GM12878 (cell line): ENCODE measurements at places on chromosomes 6 and 20. TPM values are rescaled to one million over a fixed set of nuclear protein-coding genes. Genes with fewer than 3 reads are reported as not detected.

DNA sequence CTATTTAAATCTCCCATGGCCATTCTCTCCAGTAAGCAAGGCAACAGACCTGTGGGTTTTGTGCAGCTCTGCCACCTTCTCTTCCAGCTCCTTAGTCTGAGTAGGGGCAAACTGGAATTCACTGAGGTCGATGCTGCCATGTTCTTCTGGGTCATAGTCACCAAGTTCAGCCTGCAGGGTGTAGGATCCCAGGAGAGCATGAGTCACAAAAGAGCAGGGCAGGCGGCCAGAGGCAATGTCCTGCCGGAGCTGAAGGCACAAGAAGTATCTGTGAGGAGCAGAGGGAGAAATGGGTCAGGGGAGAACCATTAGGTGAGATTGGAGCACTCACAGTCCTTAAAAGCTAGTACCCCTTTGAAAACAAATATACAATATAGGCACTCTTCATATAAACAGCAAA, 73.7 kb downstream of the SMLR1 start:
- H3K36me3 ChIP-seq: peaks cover 6% of the 10 kb centered on the region; the same call in 1 of the 2 replicates
- no peaks in the 10 kb centered on the region for H3K27me3 ChIP-seq
- DNase-seq: no peak
- no peak overlapping the region for H3K4me3 ChIP-seq
- H3K27ac ChIP-seq: no peak overlapping the region

GRCh38 chr6:15265787-15266186, 19.9 kb downstream of the JARID2 start:
- peak overlapping the region; percentile 62 for H3K27ac ChIP-seq
- no peaks in the 10 kb centered on the region for H3K27me3 ChIP-seq
- H3K4me3 ChIP-seq: peak overlapping the region; percentile 26; the same call in 1 of the 2 replicates
- peaks cover 61% of the 10 kb centered on the region for H3K4me1 ChIP-seq
- H3K36me3 ChIP-seq: no peaks in the 10 kb centered on the region; the same call in 1 of the 2 replicates

GRCh38 chr6:8652710-8653109, 217.4 kb upstream of the SLC35B3 start:
- H3K27ac ChIP-seq: no peak overlapping the region
- H3K4me3 ChIP-seq: no peak overlapping the region
- H3K4me1 ChIP-seq: no peaks in the 10 kb centered on the region
- H3K36me3 ChIP-seq: no peaks in the 10 kb centered on the region
- no peak for DNase-seq
- H3K27me3 ChIP-seq: no peaks in the 10 kb centered on the region

DNA sequence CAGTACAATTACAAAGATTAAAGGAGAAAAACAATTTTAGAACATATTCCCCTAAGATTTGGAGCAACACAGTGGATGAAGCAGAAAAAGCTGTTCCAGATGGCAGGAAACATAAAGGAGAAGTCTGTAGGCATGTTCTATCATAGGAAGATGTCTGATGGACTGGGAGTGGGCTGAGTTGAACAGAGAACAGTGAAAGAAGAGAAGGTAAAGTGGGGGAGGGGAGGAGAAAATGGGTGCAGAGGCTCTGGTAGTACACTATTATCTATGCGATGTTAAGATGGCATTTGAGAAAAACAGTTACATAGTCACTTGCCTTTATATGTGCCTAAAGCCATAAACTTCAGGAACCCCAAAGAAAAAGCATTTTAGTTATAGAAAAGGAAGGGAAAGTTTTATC, 4.2 kb upstream of the PHIP start:
- no peaks in the 10 kb centered on the region for H3K36me3 ChIP-seq
- no peak overlapping the region for H3K27ac ChIP-seq
- no peak for DNase-seq
- no peaks in the 10 kb centered on the region for H3K27me3 ChIP-seq
- H3K4me3 ChIP-seq: no peak overlapping the region

DNA sequence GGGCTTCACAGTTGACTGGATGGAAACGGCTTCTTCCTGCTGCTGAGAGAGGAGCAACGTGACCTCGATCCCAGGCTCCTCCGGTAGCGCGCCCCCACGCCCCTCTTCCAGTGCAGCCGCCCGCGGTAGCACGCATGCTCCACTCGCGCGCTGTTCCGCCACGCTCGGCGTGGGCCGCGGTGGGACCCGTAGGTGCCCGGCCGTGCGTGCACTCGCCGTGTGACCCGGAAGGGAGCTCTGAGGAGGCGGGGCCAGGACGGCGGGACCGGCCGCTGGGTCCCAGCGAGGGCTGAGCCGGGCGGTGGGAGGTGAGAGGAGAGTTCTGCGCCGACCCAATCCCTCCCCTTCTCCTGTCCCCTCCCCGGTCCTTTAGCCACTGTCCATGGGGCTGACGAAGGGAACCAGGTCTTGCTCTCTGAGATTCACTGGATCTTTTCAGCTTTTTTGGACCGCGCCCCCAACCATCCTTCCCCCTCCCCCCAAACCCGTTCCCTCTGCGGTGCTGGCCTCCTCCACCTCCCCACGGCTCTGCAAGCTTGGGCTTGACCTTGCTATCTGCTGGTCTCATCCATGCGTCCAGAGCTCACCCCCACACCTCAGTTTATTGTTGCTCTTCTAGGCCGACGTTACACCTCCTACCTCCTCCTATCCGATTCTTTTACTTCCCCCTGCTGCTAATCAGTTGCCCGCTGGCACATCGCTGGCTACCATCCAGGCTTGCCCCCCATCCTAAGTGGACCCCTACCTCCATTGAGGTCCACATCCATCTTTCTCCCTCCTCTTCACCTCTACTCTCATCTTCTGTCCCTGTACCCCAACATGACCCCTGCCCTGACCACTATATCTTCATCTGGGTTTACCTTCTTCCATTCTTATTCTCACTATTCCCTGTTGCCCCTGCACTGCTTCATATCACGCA, at the start of gene CUL9:
Gene CUL9 (plus strand): TSS at position 255 of the 919 bp plus-strand sequence. CDS start 2,115 bp downstream, outside the sequence.
- peak within 1 kb of the TSS; percentile 69 for H3K4me3 ChIP-seq
- peaks cover 13% of the 10 kb centered on the region for H3K4me1 ChIP-seq
- peaks cover 20% of the 10 kb centered on the region for H3K36me3 ChIP-seq
- H3K27me3 ChIP-seq: no peaks in the 10 kb centered on the region

GRCh38 chr6:168782187-168782751, 341.3 kb downstream of the SMOC2 start:
- H3K36me3 ChIP-seq: no peaks in the 10 kb centered on the region
- H3K27me3 ChIP-seq: no peaks in the 10 kb centered on the region
- no peak overlapping the region for H3K27ac ChIP-seq
- H3K4me1 ChIP-seq: no peaks in the 10 kb centered on the region

DNA sequence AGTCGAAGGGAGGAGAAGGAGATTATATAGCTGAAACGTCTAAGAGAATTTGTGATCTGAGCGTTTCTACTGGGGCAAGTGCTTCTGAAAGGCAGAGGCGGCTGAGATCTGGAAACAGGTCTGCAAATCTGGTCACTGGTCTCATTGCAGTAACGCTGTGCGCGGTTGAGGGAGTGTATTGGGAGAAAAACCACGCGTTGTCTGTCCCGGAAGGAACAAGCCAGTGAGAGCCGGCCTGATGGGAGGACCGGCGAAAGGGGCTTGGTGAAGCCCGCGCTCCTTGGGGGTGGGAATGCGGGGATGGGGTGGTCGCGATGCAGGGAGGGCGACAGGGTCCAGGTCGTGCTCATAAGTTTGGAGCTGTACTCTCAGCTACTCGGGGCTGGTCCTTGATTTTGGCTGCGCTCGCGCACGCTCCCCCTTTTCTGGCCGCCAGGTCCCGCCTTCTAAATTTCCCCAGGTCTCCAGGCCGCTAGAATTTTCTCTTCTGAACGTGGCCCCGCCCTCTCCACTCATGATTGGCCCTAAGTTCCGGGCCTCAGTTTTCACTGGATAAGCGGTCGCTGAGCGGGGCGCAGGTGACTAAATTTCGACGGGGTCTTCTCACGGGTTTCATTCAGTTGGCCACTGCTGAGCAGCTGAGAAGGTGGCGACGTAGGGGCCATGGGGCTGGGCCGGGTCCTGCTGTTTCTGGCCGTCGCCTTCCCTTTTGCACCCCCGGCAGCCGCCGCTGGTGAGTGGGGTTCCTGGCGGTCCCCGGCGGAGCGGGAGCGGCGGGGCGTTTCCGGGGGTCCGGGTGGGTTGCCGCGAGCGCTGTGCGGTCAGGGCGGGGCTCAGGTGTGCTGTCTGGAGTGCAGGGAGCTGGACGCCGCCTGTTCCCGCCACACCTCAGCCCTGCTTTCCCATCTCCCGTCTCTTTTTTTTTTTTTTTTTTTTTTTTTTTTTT, at the start of gene MICB:
Gene MICB (plus strand): TSS at position 615 of the 946 bp plus-strand sequence. CDS start 49 bp downstream, at position 664.
- H3K4me3 ChIP-seq: peak within 1 kb of the TSS; percentile 76
- no peaks in the 10 kb centered on the region for H3K36me3 ChIP-seq
- H3K27ac ChIP-seq: peak within 1 kb of the TSS; percentile 30
- DNase-seq: peak; percentile 46
- H3K4me1 ChIP-seq: 0 out of 2 replicates have a peak, but pooled peaks cover 2% of the 10 kb centered on the region
- H3K27me3 ChIP-seq: no peaks in the 10 kb centered on the region

The SLC32A1 gene
- not detected in 2 replicates for total RNA-seq

The IMPG1 gene
- total RNA-seq: not detected in 2 replicates

GRCh38 chr6:47072667-47073066, 30.5 kb upstream of the ADGRF1 start:
- no peaks in the 10 kb centered on the region for H3K36me3 ChIP-seq
- H3K4me3 ChIP-seq: no peak overlapping the region
- no peak for DNase-seq
- H3K4me1 ChIP-seq: no peaks in the 10 kb centered on the region
- H3K27me3 ChIP-seq: peaks cover 2% of the 10 kb centered on the region; the same call in 1 of the 2 replicates
- no peak overlapping the region for H3K27ac ChIP-seq

GRCh38 chr6:46199387-46199786, 28.6 kb upstream of the ENPP5 start:
- H3K27ac ChIP-seq: no peak overlapping the region
- no peak overlapping the region for H3K4me3 ChIP-seq
- no peaks in the 10 kb centered on the region for H3K4me1 ChIP-seq
- H3K27me3 ChIP-seq: no peaks in the 10 kb centered on the region
- DNase-seq: no peak
- no peaks in the 10 kb centered on the region for H3K36me3 ChIP-seq

The LRRC1 gene
- total RNA-seq: 0.29 and 0.69 TPM in 2 replicates

DNA sequence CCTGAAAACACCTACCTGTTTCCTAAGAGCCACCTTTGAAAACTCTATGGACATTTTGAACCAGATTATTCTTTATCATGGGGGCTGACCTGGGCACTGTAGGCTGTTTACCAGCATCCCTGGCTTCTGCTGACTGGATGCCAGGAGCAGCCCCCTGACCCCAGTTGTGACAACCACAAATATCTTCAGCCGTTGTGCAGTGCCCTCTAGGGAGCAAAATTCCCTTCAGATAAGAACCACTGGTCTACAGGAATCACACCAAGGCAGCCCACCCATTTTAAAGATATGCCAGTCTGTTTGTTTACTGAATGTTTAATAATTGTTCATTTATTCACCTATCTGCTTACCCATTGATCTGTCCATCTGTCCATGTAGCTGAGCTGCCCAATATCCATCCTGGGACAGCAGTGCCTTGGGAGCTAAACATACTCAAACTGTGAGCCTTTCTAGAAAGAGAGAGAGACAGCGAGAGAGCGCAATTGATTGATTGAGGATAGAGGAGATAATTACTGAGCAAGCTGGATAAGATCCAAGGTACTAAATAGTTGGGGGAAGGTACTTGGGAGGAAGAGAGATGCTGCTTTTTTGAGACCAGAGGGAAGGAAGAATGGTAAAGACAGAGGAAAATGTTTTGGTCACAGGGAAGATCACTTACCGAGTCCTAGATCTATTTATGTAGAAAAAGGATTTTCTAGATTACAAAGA, 276.8 kb downstream of the NRN1 start:
- H3K4me3 ChIP-seq: no peak overlapping the region
- no peaks in the 10 kb centered on the region for H3K27me3 ChIP-seq
- no peaks in the 10 kb centered on the region for H3K36me3 ChIP-seq

GRCh38 chr20:25481235-25481917, 73.9 kb downstream of the GINS1 start:
- no peak for DNase-seq
- H3K27ac ChIP-seq: no peak overlapping the region
- H3K4me1 ChIP-seq: no peaks in the 10 kb centered on the region
- H3K36me3 ChIP-seq: no peaks in the 10 kb centered on the region
- H3K4me3 ChIP-seq: no peak overlapping the region

GRCh38 chr6:124535746-124536145, 426.5 kb upstream of the RNF217 start:
- H3K27ac ChIP-seq: no peak overlapping the region
- no peaks in the 10 kb centered on the region for H3K36me3 ChIP-seq
- H3K4me3 ChIP-seq: no peak overlapping the region
- DNase-seq: no peak
- no peaks in the 10 kb centered on the region for H3K27me3 ChIP-seq
- no peaks in the 10 kb centered on the region for H3K4me1 ChIP-seq

DNA sequence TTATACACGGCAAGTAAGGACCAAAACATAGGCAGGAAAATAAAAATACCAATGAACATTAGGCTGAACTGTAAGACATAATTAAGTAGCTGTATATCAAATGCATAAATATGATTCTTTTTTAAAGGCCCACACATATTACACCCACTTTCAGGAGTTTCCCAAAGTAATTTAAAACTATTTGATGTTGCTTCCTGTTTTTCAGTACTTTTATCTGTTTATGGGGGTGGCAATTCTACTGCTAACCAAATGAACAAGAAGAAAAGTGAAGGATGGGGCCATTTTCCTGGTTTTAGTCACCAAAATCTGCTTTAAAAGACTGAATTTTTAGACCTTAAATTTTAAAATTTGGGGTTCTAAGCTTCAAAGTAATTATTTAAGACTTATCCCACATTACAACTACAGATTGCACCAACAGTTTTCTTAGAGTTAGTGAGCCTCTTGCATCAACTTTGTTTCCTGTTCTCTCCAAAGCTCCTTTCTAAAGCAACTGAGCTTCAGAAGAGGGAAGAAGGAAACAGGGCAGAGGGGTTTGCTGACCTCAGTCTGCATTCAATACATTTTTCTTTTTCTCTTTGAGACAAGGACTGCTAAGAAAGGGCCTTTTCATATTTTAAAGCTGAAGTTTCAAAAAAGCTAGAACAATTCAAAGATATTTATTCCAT, 191.0 kb downstream of the BACH2 start:
- no peak overlapping the region for H3K4me3 ChIP-seq
- H3K27me3 ChIP-seq: peaks cover 9% of the 10 kb centered on the region
- H3K4me1 ChIP-seq: peaks cover 18% of the 10 kb centered on the region
- H3K27ac ChIP-seq: no peak overlapping the region
- H3K36me3 ChIP-seq: no peaks in the 10 kb centered on the region

- H3K36me3 ChIP-seq: no peaks in the 10 kb centered on the region
- no peaks in the 10 kb centered on the region for H3K4me1 ChIP-seq
- no peak overlapping the region for H3K4me3 ChIP-seq
- H3K27ac ChIP-seq: no peak overlapping the region
- H3K27me3 ChIP-seq: no peaks in the 10 kb centered on the region
Measured at GRCh38 chr20:4066551-4066950, 51.2 kb upstream of the RNF24 start.

The GNAS-AS1 gene
- total RNA-seq: 1.6 and 2.6 TPM in 2 replicates
